ENCODE measurements at places on chromosomes 16 and 17. TPM values are rescaled to one million over a fixed set of nuclear protein-coding genes. Genes with fewer than 3 reads are reported as not detected.

Gene CSH2
- not detected for total RNA-seq

Gene PDE6G
- total RNA-seq, result not detected

GRCh38 chr16:27245276-27246172, 23.0 kb downstream of the NSMCE1 start:
- ATAC-seq, result peak; percentile 86

DNA sequence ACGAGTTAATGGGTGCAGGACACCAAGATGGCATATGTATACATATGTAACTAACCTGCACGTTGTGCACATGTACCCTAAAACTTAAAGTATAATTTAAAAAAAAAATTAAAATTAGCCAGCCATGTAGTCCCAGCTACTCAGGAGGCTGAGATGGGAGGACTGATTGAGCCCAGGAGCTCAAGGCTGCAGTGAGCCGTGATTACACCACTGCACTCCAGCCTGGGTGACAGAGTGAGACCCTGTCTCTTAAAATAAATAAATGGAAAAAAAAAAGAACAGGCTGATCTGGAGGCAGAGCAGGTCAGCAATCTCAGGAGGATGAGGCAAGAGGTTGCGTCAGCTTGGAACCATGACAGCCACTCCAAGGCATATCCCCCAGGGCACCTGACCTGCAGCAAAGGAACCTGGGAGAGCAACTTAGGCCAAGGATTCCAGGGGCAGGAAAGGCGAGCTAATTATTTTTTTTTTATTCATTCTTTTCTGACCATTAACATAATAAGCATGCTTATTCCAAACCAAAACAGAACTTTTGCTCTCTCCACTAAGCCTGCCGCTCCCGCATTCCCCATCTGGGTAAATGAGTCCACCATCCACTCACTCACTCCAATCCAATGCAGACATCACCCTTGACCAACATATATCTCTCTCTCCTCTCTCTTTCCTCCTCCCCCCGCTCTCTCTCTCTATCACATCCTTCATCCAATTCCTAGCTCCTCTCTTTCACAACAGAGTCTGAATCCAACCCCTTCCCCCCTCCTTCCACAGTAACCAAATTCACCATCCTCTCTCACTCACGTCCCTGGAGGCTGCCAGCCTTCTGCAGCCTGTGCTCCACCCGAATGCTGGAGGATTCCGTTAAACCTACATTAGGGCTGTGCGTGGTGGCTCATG, 47.7 kb downstream of the TK2 start:
- peak; percentile 95 for ATAC-seq

DNA sequence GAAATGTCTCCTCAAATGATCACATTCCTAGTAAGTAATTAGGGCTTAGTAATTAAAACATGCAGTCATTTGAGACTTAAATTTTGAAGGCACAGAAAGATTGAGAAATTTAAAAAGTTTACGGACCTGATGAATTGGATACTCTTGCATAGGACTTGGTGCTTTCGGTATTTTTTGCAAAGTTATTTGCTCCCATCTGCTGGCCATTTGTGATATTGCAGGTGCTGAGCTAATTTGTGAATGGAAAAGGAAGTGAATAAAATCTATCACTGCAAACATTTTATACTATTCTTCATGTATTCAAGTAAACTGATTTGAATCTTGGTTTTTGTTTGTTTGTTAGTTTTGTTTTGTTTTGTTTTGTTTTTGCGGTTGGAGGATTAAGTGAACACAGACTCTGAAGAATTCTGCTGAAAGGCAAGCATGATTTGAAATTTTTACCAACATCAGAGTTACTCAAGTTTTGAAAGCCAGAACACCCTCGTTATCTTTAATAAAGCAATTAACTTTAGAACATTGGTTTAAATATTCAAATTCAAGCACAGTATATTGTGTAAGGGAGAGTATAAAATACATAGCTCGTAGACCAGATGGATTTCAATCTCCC, 689.5 kb upstream of the RBFOX1 start:
- no peak for ATAC-seq

- ATAC-seq, result no peak
Observed at GRCh38 chr16:81041696-81042095, 6.1 kb downstream of the ATMIN start.

All from gastroesophageal sphincter (tissue), 4 donors.